ENCODE measurements at places on chromosomes 2 and 18.

DNA sequence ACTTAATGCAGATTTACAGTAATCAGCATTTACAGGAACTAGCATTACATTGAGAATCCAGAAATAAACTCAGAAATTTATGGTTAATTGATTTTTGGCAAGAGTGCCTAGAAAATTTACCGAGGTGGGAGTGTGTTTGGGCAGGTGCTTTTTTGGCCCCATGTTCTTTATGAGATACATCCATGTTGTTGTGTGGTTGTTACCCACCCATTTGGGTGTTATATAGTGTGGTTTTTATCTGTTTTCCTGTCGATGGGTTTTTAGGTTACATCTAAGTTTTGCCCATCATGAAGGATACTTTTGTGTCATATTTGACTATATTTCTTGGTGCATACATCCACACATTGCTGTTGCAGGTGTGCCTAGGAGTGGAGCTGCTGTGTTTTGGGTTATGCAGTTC is 82.0 kb downstream of the ATP9B start:
- DNase-seq: no peak

- no peak for DNase-seq
These were observed 39.6 kb downstream of the EMX1 start for GRCh38 chr2:72956936-72957335.

GRCh38 chr2:181218401-181218821 is 238.0 kb downstream of the UBE2E3 start:
- DNase-seq: no peak

- DNase-seq: no peak
These were observed 72.5 kb downstream of the DNMT3A start for GRCh38 chr2:25269233-25269632.

- no peak for DNase-seq
These were observed 130.5 kb downstream of the ZNF516 start for GRCh38 chr18:76364282-76365259.

DNA sequence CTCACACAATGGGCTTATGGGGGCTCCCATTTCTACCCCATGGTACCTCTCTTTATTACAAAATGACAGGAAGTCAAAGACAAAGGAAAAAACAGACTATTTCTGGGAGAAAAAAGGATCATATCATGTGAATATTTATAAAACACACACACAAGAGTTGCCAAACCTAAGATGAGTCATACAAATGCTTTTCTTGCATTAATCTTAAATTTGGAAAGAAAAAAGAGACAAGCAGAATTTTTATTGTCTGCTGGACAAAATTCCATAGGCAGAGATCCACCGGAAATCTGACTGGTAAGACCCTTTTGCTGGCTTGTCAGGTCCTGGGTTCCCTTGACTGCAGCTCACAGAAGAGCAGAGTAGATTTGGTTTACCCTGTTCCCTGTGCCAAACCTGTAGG is 1732.3 kb upstream of the PIK3C3 start:
- no peak for DNase-seq

- DNase-seq: no peak
These were observed 240.6 kb downstream of the PIEZO2 start for GRCh38 chr18:10908760-10909159.

DNA sequence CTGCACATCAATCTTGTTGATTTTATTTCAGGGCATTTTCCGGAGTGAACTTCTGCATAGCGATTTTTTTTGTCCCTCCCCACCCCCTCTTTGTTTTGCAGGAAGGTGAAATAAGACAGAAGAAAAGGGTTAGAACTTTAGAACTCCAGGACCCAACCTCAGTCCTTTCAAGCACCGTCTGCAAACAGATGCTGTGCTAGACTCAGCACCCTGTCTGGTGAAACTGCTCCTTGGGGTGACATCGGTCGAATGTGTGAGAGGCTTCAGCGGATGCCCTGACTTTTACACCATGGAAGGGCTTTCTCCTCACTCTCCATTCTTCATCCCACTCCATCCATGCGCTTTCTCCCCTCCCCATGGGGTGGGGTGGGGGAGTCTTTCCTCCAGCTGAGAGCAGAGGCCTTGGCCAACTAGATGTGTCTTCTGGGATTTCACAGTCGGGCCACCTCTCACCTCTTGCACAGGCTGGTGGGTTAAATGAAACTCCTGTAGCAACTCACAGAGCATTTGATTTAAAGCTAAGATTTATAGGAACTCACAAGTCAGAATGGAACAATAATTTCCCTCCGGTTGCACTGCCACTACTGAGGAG is 43.3 kb upstream of the EDAR start:
- no peak for DNase-seq

- DNase-seq: no peak
These were observed 9.5 kb downstream of the HK2 start for GRCh38 chr2:74843433-74843832.

GRCh38 chr18:35542356-35542755 is 39.2 kb upstream of the GALNT1 start:
- no peak for DNase-seq

GRCh38 chr2:227374158-227374557 is 4.9 kb downstream of the TM4SF20 start:
- no peak for DNase-seq

DNA sequence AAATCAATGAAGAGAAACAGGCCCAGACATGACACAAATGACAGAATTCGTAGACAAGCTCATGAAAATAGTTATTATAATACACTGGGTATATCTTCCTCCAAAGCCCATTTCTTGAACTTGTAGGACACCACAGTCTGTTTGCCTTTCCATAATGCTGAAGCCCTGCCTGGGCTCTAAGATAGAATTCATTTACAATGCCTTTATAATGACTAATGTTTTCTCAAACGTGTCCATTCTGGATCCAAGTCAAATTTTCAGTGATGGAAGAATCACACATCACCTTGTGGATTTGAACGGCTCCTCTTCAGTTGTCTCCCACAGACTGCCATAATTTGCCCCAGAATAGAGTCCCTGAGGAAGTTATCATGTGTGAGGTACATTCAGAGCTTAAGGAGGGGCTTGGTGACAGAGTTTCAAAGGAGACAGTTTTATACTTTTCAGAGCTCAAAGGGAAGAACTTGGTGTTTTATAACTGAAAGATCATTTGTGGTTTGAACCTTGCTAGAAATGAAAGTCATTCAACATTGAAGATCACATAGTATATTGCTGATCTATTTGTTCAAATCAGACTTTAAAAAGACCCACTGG is 38.2 kb downstream of the CASP8 start:
- DNase-seq: no peak

DNA sequence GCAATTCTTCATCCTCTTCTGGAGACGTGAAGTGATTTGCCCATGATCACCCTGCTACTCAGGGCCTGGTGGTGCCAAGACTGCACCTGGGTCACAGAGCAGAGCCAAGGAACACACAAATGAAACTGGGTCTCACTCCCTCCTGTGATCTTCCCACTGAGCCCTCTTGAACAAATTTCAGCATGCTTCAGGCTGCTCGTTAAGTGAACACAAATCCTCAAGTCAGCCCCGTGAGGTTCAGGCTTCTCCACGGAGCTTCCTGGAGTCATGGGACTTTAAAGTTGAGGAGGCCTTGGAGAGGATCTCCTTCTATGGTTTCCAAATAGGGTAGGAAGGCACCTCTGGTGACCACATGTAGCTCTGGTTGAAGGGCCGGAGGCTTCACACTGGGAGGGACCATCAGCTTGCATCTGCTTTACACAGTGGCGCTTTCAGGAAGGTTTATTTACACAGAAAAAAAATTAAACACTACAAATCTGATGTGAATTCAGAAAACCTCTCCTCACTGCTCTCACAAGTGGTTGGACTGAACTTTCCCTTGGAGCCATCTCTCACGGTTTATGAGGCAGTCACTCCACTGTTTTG is 255.4 kb downstream of the LOXHD1 start:
- DNase-seq: peak; percentile 16

DNA sequence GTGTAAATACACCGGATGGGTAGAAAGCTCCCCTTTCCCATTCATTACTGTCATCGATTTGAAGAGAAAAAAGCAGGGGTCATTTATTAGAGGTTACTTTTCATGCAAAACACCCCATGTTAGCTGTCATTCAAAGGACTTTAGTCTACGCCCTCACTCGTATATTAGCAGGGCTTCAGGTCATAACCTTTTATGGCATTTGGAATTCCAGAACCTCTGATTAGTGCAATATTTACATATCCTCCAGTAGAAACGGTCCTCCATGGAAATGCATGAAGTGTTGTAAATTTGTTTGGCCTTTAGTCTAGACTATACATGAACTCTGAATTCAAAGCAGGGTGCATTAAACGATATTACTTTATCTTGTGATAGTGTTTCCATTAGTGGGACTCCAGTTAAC is 180.5 kb downstream of the ZNF516 start:
- no peak for DNase-seq
